Activated T-cell treated with anti-CD3 and anti-CD28 coated beads for 4 hours (primary cell): ENCODE measurements at places on chromosomes 12 and 14.

GRCh38 chr12:12548713-12549112 lies 13.9 kb downstream of the DUSP16 start:
- no peak for DNase-seq

- no peak for DNase-seq
Measured at GRCh38 chr12:6468283-6468575, 2.2 kb downstream of the VAMP1 start.

- no peak for DNase-seq
Measured at GRCh38 chr14:69259527-69260189, at the start of gene GALNT16. TSS of gene GALNT16 (plus strand) at chr14:69260158. CDS start at chr14:69260291, 133 bp downstream.

- no peak for DNase-seq
Measured at GRCh38 chr12:47206450-47207339, 126.9 kb upstream of the AMIGO2 start.

DNA sequence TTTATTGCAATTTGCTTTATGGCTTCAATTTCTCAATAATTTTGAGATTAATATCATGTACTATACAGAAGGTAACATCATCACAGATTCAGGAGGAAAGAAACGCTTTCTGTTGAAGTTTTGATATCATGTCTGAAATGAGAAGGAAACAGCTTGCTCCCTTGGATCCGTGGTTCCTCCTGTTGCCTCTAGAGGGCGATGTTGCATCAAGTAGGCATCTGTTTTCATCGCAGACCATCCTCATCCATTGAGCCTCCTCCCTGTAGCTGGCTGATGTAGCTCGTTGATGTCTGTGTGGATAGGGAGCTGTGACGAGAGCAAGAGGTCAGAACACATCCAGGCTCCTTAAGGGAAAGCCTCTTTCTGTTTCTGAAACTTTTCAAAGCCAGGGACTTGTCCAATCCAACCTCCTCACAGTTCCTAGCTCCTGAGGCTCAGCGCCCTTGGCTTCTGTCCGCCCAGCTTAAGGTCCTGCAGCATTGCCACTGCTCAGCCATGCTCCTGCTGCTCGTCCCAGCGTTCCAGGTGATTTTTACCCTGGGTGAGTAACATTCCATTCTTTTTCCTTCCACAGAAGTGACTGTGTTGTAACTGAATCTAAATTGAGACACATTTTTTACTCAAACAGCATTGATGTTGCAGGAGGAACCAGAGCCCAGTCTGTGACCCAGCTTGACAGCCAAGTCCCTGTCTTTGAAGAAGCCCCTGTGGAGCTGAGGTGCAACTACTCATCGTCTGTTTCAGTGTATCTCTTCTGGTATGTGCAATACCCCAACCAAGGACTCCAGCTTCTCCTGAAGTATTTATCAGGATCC lies 304.8 kb upstream of the OR4E1 start:
- DNase-seq = peak; percentile 30

- DNase-seq = no peak
Measured at GRCh38 chr12:79125358-79125757, 260.8 kb downstream of the SYT1 start.

DNA sequence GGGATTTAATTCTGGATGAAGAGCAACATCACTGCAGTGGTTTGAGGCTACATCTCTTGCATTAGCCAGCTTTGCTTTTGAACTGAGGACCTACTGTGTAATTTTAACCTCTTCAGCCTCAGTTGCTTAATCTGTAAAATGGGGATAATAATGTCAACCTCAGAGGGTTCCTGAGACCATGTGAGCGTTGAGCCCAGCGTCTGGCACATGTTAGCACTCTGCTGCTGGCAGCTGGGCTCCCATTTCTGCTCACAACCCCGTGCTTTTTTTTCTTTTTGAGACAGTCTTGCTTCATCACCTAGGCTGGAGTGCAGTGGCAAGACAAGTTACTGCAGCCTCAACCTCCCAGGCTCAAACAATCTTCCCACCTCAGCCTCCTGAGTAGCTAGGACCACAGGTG lies 31.6 kb downstream of the TESC start:
- no peak for DNase-seq

- no peak for DNase-seq
Measured at GRCh38 chr12:45687081-45688015, 42.2 kb upstream of the ARID2 start.

GRCh38 chr12:269191-269590 lies 6.6 kb upstream of the SLC6A13 start:
- no peak for DNase-seq

DNA sequence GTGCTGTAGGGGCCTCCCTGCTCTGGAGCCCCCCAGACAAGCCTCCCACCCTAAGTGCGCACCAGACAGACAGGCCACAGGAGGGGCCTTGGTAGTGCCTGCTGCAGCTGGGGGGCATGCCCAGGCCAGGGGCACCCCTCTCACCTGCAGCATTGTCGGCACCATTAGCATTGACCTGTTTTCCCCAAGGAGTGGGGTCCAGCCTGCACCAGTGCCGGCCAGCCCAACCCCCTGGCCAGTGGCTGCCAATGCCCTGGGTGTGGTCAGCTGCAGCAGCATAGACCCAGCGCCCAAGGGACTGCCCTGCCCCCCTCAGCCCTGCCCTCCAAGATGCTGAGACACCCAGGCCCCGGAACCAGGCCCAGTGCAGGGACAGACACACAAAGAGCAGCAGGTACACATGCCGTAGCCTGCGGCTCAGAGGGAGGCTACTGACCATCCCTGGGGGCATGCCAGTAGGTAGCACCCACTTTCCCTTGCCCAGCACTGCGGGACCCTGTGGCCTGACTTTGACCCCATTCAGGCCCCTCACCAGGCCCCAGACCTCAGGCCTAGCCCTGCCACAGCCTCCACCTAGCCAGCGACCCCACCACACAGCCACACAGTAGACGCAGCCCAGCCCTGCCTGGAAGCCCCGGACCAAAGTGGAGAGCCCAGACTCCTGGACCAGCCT lies 1.0 kb downstream of the AHNAK2 start:
- no peak for DNase-seq

GRCh38 chr12:90067791-90068190 lies 359.2 kb upstream of the ATP2B1 start:
- DNase-seq = no peak

DNA sequence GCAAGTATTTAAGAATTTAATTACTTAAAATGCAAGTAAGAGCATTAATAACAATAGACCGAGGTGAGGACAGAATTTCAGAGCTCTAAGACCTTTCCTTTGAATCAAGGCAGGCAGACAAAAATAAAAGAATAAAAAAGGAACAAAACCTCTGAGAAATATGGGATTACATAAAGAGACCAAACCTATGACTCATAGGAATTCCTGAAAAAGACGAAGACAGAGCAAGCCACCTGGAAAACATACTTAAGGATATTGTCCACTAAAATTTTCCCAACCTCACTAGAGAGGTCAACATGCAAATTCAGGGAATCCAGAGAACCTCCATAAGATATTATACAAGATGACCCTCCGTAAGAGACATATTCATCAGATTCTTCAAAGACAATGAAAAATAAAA lies 325.1 kb downstream of the AEBP2 start:
- no peak for DNase-seq

DNA sequence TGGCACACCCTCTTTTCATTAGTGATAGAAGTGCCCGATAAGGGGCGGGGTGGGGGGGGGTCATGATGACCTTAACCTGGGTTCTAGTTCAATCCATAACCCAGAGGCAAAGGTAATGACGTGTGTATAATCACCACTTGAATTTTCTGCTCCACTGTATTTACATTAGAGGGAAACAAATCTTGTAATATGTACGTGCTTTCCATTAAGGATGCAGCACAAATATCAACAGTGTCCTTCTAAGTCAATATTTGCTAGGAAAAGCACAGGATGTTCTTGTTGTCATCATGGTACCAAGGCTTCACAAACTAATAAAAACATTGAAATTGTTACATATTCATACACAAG lies 121.2 kb upstream of the SLC38A2 start:
- DNase-seq = no peak

DNA sequence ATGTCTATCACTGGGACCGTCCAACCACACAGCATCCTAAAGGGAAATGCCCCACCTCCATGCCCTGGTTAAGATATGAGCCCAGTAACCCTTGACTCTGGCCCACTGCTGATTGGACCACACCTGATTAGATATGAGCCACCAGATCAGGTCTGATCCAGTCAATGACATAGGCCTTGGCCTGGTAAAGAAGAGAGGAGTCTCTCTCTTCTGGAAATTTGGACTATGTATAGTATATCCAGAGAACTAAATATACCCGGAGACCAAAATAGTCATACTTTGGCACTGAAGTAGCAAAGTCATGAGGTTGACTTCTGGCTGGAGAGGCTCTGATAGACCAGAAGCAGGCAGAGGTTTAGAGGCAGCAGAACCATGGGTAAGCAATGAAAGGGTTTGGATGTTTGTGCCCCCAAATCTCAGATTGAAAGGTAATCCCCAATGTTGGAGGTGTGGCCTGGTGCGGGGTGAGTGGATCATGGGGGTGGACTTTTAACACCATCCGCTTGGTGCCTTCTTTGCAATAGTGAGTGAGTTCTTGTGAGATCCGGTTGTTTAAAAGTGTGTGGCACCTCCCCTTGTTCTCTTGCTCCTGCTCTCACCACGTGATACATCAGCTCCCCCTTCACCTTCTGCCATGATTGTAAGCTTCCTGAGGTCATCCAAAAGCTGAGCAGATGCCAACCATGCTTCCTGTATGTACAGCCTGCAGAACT lies 68.4 kb downstream of the HSPB8 start:
- DNase-seq = no peak

GRCh38 chr14:100076606-100077005 lies 11.4 kb downstream of the EVL start:
- no peak for DNase-seq

GRCh38 chr12:72269491-72269890 lies 2.7 kb upstream of the TRHDE start:
- no peak for DNase-seq

DNA sequence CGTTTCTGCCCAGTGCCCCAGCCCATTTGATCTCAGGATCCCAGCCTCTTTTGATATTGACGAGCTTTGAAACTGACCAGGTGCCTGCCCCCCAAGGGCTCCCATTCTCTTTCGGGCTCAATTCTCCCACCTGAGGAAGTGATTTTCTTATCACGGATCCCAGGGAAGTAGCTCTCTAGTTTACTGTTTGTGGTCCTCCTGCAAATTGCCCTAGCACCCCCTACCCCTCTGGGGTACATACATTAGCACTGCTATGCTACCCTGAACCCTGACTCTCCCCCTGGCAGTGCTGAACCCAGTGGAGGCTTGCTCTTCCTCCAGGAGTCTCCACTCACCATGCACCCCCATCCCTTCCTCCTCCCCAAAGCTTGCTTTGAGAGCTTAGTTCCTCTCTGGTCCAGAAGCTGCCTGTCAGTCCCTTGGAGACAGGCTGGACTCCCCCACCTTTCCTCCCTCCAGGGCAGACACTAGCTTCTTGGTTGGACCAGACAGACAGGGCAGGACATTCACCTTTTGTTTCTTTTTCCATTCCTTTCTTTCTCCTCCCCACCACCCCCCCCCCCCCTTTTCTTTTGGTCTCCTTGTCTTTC lies 4.4 kb upstream of the TBX3 start:
- DNase-seq = no peak

GRCh38 chr14:74549588-74549987 lies 56.0 kb downstream of the ISCA2 start:
- no peak for DNase-seq

- DNase-seq = no peak
Measured at GRCh38 chr14:23449314-23449713, 13.9 kb upstream of the MYH7 start.

DNA sequence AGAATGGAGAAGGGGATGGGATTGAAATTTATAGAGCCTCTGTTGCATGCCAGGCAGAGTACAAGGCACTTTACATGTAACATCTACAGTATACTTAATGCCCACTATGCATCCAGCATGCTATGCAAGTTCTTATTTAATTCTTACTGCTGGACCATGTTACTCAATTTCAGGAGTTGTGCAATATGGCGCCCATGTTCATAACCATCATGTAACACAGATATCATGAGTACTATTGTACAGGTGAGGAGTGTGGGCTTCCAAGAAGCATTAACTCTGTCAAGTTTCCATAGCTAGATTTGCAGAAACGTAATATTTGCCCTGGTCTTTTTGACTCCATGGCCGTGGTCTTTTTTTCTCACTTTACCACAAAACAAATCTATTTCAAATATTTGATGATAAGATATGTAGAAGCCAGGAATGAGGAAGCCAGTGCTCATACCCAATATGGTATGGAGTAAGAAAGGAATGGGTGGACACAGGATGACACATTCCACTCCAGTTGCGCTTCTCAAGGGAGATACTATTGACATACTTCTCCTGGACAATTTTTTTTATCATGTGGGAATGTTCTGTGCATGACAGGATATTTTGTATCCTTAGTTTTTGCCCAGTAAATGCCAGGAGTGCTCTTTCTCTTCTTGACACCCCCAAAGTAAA lies 191.8 kb downstream of the C12orf75 start:
- no peak for DNase-seq
